ENCODE measurements at places on chromosomes 4 and X.

GRCh38 chr4:56764775-56765174, 56.7 kb downstream of the SPINK2 start:
- no peak for DNase-seq

- DNase-seq = no peak
These were observed 6.9 kb upstream of the BBS7 start for GRCh38 chr4:121877041-121877773.

GRCh38 chr4:54913751-54914526, 211.5 kb downstream of the KDR start:
- no peak for DNase-seq

DNA sequence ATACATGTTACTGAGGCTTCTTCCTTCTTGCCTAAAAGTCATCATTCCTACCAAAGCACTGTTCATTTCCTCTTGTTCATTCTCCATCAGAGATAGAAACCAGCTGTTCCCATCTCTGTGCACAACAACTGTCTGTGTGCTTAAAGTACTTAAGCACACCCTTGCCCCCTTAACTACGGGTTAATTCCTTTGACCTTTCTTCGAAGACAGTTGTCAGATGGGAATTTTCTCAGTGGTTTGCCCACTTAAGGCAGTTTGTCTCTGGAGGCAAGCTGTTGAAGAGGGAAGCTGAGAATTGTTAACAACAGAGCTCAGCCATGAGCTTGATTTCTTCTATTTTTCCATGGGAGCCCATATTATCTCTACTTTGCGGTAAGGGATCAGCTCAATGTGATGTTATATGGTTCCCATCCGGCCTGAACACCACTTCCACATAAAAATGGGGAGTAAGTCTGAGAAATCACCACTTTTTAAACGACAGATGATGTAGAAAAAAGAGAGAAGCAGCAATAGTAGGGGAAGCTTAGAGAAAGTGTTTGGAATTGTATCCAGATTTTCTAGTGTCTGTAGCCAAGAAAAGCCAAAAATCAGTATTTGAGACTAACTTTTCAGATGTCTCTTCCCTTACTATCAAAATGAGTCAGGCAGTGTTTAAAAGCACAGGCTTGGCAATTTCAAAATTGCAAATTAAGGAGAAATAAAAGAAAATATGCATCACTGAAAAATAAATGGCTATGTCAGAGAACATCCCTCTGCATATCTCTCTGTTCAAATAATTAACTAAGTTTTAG, 194.4 kb downstream of the SLIT2 start:
- DNase-seq = no peak

DNA sequence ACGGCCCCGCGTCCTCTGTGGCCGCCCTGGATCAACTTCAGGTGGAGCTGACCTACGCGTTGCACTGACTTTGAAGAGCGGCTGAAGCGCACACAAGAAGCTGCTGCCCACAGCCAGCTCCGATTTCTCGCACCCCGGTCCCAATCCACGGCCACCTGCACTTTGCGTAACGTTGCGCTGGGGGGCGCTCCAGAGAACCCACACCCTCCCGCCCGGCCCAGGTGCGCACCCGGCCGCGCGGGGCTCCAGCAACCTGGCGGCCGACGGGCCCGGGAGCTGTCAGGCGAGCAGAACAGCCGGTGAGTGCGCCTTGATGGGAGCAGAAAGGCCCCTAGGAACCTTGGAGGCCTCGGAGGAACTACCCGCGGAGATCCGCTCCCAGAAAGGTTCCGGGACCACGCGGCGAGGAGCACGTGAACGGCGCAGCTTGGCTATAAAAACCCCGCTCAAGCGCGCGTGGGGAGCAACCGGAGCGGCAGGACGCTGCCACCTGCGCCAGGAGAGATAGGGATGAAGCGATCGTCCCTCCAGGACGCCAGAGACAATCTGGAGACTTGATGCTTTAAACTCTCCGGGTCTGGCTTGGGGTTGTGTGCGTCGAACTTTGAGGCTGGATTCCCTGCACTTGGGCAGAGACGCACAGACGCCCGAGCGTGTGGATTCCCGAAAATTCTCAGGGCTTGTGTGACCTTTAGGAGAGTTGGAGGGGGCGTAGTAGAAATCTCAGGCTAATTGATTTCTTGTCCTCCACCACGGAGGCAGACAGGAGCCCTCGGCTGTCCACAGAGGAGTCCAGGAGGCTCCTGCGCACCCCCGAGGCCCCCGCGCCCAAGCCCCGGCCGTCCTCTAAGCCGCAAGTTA, 591 bp upstream of the NWD2 start:
- DNase-seq = no peak
